Esophagus muscularis mucosa (tissue), 4 donors: ENCODE measurements at places on chromosomes 2 and 18. TPM values are rescaled to one million over a fixed set of nuclear protein-coding genes. Genes with fewer than 3 reads are reported as not detected.

- no peaks in the 10 kb centered on the region for H3K4me1 ChIP-seq
- no peaks in the 10 kb centered on the region for H3K27me3 ChIP-seq
Observed at GRCh38 chr2:158932131-158932645, 36.3 kb upstream of the TANC1 start.

Gene ALLC
- total RNA-seq = not detected

DNA sequence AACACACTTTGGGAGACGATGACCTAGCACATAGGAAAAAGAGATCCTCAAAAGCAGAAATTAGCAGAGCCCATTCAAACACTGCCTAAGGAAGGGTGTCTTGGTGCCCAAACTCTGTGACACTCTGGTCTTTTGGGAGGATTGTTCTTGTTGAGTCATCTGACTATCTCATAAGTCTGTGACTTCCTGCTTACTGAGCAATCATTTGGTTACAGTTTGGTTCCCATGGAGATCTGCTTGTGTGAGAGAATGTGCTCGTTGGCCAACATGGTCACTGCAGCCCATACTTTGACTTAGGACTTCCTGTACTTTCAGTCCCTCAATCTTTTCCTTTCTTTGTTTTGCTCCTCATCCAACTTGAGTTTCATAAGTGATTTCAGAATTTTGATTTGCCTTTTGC is 602.9 kb downstream of the NYAP2 start:
- no peaks in the 10 kb centered on the region for H3K4me1 ChIP-seq
- H3K27me3 ChIP-seq = no peaks in the 10 kb centered on the region
- no peaks in the 10 kb centered on the region for H3K36me3 ChIP-seq

GRCh38 chr2:944693-945092 is 6.0 kb upstream of the SNTG2 start:
- DNase-seq = no peak
- H3K4me3 ChIP-seq = no peak overlapping the region
- H3K4me1 ChIP-seq = peaks cover 4% of the 10 kb centered on the region
- H3K27me3 ChIP-seq = peaks cover 56% of the 10 kb centered on the region
- H3K36me3 ChIP-seq = no peaks in the 10 kb centered on the region

Gene SULT1C4
- total RNA-seq = 3.1 TPM

- no peaks in the 10 kb centered on the region for H3K27me3 ChIP-seq
- no peak for DNase-seq
- H3K4me1 ChIP-seq = no peaks in the 10 kb centered on the region
- no peak overlapping the region for H3K27ac ChIP-seq
Observed at GRCh38 chr2:232113821-232114220, 152.3 kb downstream of the DIS3L2 start.

Gene ZAP70
- total RNA-seq = 1.6 TPM

GRCh38 chr2:8039732-8040131 is 642.1 kb upstream of the ID2 start:
- H3K27me3 ChIP-seq = no peaks in the 10 kb centered on the region
- H3K36me3 ChIP-seq = no peaks in the 10 kb centered on the region
- no peak overlapping the region for H3K27ac ChIP-seq
- no peaks in the 10 kb centered on the region for H3K4me1 ChIP-seq
- DNase-seq = no peak

- H3K27me3 ChIP-seq = no peaks in the 10 kb centered on the region
- H3K36me3 ChIP-seq = peaks cover 4% of the 10 kb centered on the region
- H3K4me1 ChIP-seq = peaks cover 14% of the 10 kb centered on the region
- H3K27ac ChIP-seq = no peak overlapping the region
- no peak overlapping the region for H3K4me3 ChIP-seq
Observed at GRCh38 chr2:152571048-152571766, 146.1 kb downstream of the PRPF40A start.

- no peak overlapping the region for H3K4me3 ChIP-seq
- DNase-seq = no peak
- H3K36me3 ChIP-seq = no peaks in the 10 kb centered on the region
- peaks cover 12% of the 10 kb centered on the region for H3K4me1 ChIP-seq
- H3K27me3 ChIP-seq = no peaks in the 10 kb centered on the region
Observed at GRCh38 chr2:49582946-49583345, 428.6 kb upstream of the FSHR start.

Gene ANKRD62
- total RNA-seq = not detected

DNA sequence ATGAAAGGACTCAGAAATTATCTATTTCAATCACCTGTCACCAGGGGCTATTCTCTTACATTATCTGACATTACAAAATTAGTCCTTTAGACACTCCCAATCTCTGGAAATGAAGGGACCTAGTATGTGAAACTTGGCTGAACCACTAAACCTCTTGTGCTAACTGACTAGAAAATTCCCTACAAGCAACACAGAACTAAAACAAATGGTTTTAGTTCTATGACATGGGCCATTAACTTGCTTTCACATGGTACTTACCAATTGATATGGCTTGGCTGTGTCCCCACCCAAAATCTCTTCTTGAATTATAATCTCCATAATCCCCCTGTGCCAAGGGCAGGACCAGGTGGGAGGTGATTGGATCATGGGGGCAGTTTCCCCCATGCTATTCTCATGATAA is 16.6 kb downstream of the SERPINE2 start:
- H3K27ac ChIP-seq = no peak overlapping the region
- H3K27me3 ChIP-seq = no peaks in the 10 kb centered on the region
- no peak overlapping the region for H3K4me3 ChIP-seq

- H3K27me3 ChIP-seq = no peaks in the 10 kb centered on the region
- H3K4me3 ChIP-seq = no peak overlapping the region
- no peak for DNase-seq
- H3K36me3 ChIP-seq = no peaks in the 10 kb centered on the region
- peaks cover 18% of the 10 kb centered on the region for H3K4me1 ChIP-seq
- H3K27ac ChIP-seq = no peak overlapping the region
Observed at GRCh38 chr2:217035967-217036366, 176.1 kb upstream of the TNP1 start.

- H3K4me3 ChIP-seq = no peak overlapping the region
- DNase-seq = no peak
- H3K36me3 ChIP-seq = no peaks in the 10 kb centered on the region
- no peaks in the 10 kb centered on the region for H3K27me3 ChIP-seq
- no peak overlapping the region for H3K27ac ChIP-seq
- H3K4me1 ChIP-seq = no peaks in the 10 kb centered on the region
Observed at GRCh38 chr18:74040459-74041332, 106.9 kb downstream of the FBXO15 start.

Gene KCNE4
- total RNA-seq = 14.8 TPM

Gene STARD6
- not detected for total RNA-seq

Gene WDPCP
- total RNA-seq = 7.8 TPM

DNA sequence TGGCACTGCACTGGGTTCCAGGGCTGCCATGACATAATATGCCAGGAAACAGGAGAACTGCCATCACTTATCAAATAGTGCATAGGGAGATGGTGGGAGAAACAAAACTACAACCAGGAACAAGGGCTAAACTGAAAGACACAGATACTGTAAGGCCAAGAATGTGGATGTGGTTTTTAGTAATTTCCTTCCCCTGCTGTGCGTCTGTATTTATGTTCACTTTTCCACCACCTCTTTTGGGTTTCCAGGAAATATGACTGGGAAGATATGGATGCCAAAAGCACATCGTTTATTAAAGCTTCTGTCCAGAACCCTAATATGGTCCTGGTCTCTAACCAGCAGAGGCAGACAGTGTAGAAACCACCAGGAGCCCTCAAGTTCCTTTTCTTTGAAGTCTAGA is 759.7 kb upstream of the FANCL start:
- H3K27me3 ChIP-seq = no peaks in the 10 kb centered on the region
- no peaks in the 10 kb centered on the region for H3K36me3 ChIP-seq
- no peaks in the 10 kb centered on the region for H3K4me1 ChIP-seq
- DNase-seq = no peak

DNA sequence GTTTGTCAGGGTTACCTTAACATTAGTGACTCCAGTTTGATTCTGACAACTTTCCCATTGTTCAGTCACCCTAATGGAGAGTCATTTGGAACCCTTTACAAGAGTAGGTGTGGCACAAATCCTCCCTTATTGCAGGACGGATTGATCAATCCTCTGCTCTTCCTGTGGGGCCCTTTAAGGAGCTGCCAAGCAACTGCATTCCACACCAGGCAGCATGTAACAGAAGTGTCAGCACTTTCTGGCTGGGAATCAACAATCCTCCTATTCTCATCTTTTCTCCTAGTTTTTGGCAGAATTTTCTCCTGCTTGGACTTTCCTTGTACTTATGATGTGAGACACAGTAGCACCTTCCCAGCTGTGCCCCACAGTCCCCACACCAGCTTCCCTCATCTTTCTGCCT is 177.8 kb downstream of the ST6GAL2 start:
- H3K36me3 ChIP-seq = no peaks in the 10 kb centered on the region
- no peak overlapping the region for H3K4me3 ChIP-seq
- H3K27me3 ChIP-seq = no peaks in the 10 kb centered on the region
- no peak overlapping the region for H3K27ac ChIP-seq

DNA sequence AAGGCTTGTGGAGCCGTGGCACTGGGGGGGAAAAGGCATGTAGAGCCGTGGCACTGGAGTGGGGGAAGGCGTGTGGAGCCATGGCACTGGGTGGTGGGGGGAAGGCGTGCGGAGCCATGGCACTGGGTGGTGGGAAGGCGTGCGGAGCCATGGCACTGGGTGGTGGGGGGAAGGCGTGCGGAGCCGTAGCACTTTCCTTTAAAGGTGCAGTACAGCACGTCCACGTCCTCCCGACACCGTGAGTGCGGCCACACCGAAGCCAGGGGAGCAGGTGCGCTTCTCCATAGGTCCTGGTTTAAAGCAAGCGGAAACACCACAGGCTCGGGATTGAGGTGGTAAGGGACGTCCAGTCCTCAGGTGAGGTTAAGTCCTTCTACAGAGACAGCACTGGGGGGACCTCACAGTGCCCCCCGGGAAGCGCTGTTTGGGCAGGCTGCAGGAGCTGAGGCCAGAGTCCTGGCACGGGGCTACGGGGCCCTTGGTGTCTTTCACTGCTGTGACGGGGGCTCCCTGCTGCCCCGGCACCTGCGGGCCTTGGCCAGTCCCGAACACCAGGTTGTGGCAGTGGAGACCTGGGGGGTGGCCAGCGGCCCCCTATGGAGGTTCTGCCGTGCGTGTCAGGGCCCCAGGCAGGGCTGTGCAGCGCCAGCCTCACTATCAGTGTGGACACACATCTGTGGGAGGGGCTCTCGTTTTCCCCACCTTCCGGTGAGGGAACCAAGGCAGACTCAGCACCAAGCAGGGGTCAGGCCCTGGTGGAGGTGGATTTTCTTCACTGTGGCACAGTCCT is 93.0 kb upstream of the CTDP1 start:
- H3K4me1 ChIP-seq = peaks cover 32% of the 10 kb centered on the region
- no peak overlapping the region for H3K4me3 ChIP-seq
- H3K36me3 ChIP-seq = no peaks in the 10 kb centered on the region
- no peak overlapping the region for H3K27ac ChIP-seq
- DNase-seq = no peak

Gene RIT2
- not detected for total RNA-seq

DNA sequence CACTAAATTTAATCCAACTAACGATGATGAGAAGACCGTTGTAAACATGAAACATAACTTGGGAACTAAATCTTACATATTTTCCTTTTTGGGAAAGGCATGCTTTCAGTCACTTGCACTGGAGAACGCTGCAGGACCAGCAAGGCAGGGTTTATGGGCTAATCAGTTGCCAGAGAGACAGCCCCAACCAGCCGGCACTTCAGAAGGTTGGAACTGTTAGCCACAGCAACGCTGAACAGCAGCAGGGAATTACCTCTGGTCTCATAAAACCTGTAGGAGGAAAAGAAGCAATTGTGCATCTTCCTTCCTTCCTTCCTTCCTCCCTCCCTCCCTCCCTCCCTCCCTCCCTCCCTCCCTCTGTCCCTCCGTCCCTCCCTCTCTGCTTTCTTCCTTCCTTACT is 33.9 kb upstream of the SIX2 start:
- no peak overlapping the region for H3K27ac ChIP-seq
- no peaks in the 10 kb centered on the region for H3K4me1 ChIP-seq

DNA sequence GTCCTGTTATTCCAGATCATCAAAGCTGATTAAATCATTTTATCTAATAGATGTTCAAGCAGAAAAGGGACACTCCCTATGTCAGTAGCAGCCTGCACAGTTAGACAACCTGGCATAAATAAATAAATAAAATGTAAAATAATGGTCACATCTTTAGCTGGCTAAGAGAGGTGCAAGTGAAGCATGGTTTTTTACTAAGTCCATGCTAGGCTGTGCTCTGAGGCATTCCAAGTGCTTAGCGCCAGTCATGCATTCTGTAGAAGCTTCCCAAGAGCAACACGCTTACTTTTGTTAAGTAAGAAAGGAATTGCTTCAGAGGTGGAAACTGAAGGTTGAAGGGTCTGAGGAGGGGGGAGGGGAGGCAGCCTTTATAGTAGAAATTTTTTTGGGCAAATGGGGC is 351.2 kb downstream of the CDH2 start:
- no peak for DNase-seq
- H3K4me3 ChIP-seq = no peak overlapping the region
- no peaks in the 10 kb centered on the region for H3K4me1 ChIP-seq
- no peaks in the 10 kb centered on the region for H3K27me3 ChIP-seq

Gene LONRF2
- total RNA-seq = 45.1 TPM

DNA sequence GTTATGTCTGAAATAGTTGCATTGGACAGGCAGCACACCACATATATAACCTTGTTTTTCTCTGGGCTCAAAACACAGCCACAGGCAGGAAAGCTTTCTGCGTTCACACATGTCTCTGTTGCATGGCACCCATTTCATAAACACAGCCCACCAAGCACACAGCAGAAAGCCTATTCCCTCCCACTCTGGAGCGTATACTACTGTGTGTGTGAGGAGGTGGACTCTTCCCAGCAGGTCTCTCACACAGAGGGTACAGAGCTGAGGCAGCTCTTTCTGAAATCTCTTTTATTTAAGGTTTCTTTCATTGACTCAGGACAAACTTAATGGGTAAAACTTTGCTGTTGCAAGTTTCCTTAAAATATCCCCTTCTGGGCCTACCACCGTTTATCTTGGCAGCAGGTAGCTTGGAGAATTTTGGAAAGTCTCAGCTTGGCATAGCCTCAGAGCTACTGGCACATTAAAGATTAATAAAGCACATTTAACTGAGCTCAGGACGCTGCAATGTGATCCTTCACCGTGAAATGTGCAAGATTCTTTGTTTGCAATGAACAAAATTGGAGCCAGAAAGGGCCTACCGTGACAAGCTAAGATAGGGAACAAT is 105.1 kb upstream of the NCKAP5 start:
- H3K4me1 ChIP-seq = peaks cover 30% of the 10 kb centered on the region
- no peak for DNase-seq
- no peaks in the 10 kb centered on the region for H3K27me3 ChIP-seq
- no peaks in the 10 kb centered on the region for H3K36me3 ChIP-seq

GRCh38 chr18:3468833-3469232 is 18.9 kb downstream of the TGIF1 start:
- no peaks in the 10 kb centered on the region for H3K4me1 ChIP-seq
- no peak overlapping the region for H3K27ac ChIP-seq
- no peaks in the 10 kb centered on the region for H3K27me3 ChIP-seq
- peak; percentile 42 for DNase-seq
- no peak overlapping the region for H3K4me3 ChIP-seq

Gene CLK1
- total RNA-seq = 110 TPM

Gene POTEJ
- total RNA-seq = not detected
